ENCODE measurements at places on chromosomes 11 and 22.

DNA sequence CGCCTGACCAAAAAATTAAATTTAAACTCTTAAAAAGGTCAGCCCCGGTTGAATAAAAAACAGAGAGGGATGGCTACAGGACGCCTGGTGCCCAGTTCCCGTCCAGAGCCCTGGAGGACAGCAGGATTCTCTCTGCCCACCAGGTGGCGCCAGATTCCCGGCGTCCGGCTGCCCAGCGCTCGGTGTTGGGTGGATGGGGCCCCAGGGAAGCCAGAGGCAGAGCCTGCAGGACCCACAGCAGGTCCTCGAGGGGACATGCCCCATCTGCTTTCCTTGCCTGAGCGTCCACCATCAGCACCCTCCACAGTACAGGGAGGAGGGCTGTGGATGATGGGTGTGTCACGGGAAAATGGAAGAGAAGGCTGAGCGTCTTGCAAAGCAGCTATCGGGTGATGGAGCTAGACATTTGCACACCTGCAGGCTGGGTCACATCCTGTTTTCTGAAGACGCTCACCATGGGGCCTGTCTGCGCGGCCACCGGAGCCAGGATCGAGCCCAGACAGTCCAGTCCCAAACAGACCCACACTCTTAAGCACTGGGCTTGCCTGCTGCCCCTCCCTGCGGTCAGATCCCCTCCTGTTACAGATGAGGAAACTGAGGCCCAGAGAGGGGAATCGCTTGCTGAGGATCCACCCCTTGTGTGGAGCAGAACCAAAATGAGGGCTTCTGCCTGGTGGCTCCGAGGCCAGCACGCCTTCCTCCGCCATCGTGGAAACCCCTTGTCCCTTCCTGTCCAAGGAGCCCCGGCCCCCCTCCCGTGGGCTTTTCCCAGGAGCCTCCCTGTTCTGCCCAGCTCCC, 18.5 kb upstream of the CBX7 start:
- peak; percentile 81 for DNase-seq

GRCh38 chr11:43575913-43576310, 104.6 kb upstream of the HSD17B12 start:
- DNase-seq, result no peak

DNA sequence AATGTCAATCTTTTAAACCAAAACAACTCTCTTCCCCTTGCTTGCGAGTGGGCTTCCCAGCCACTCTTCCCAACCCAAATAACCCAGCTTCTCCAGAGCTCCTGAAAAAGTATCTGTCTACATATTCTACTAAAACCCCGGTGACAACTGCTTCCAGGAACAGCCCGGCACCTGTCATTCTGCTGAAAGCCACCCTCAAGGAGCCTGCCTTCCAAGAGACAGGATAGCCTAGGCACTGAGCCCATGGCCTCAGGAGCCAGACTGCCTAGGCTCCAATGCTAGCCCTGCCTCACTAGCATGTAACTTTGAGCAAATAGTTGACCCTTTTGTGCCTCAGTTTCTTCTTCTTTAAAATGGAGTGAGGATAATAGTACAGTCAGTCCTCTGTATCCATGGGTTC, 459.8 kb downstream of the SOX6 start:
- DNase-seq, result no peak

GRCh38 chr11:109076870-109077269, 345.1 kb upstream of the C11orf87 start:
- no peak for DNase-seq

- DNase-seq, result peak; percentile 42
Observed at GRCh38 chr11:75939992-75940391, 125.0 kb downstream of the UVRAG start.

- DNase-seq, result peak; percentile 89
Observed at GRCh38 chr22:39090426-39091064, 6.5 kb upstream of the APOBEC3H start.

- no peak for DNase-seq
Observed at GRCh38 chr11:79957702-79958101, 516.9 kb upstream of the TENM4 start.

GRCh38 chr11:69000831-69001242, 12.2 kb downstream of the MRGPRF start:
- DNase-seq, result no peak

DNA sequence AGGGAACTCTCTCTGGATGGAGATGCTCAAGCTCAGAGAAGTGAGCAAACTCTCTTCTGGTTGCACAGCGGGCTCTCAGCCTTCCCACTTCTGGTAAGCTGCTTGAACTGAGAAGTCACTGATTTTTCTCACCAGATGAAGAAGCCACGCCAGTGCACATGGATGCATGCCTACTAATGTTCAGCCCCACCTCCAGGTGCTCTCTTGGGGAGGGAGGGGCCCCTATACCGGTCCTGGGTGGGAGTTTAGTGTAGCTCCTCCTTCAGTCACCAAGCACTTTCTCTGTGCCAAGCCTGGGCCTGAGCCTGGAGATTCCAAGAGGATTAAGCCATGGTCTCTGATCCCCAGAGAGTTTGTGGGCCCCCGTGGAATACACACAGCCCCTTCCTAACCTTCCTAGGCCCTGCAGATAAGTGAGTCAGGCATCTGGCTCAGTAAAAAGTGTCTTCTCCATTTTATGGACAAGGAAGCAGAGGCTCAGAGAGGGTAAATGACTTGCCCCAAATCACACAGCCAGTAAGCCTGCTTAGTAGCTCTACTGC, 142.2 kb downstream of the ST3GAL4 start:
- DNase-seq, result no peak

- no peak for DNase-seq
Observed at GRCh38 chr22:30243661-30244060, 2.9 kb downstream of the LIF start.
